ENCODE measurements at places on chromosomes 12 and 14. TPM values are rescaled to one million over a fixed set of nuclear protein-coding genes. Genes with fewer than 3 reads are reported as not detected.

The ANHX gene
- total RNA-seq: not detected

The RILPL1 gene
- total RNA-seq: 13.6 TPM

GRCh38 chr12:68067762-68068376, 78.6 kb downstream of the IFNG-AS1 start:
- no peak overlapping the region for H3K4me3 ChIP-seq
- no peaks in the 10 kb centered on the region for H3K4me1 ChIP-seq
- no peak for DNase-seq
- no peaks in the 10 kb centered on the region for H3K27me3 ChIP-seq
- H3K36me3 ChIP-seq: no peaks in the 10 kb centered on the region

The HCAR1 gene
- total RNA-seq: 0.63 TPM

- peaks cover under 1% of the 10 kb centered on the region for H3K4me1 ChIP-seq
- no peaks in the 10 kb centered on the region for H3K36me3 ChIP-seq
- no peaks in the 10 kb centered on the region for H3K27me3 ChIP-seq
- peak; percentile 32 for DNase-seq
Observed at GRCh38 chr14:53845813-53846693, 110.6 kb downstream of the BMP4 start.

The PTCSC3 gene
- total RNA-seq: not detected

The LYZ gene
- total RNA-seq: 282 TPM

The PACS2 gene
- 41.1 TPM for total RNA-seq

DNA sequence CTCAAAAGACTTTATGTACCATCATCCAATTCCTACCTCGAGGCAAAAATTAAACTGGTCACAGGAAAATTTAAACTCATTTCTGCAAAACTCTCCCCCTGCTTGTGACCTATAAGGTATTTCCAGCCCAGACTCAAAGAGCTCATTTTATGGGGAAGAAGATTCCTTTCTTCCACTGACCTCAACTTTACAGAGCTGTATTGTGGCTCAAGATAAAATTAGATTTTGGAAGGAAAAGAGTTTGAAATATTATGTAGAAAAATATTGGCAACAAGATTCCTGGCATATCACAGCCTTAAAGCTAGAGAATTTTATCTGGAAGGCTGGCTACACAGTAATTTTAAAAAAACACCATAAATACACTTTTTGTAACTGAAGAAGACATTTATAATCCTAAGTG, 91.7 kb downstream of the STXBP6 start:
- no peaks in the 10 kb centered on the region for H3K36me3 ChIP-seq
- no peaks in the 10 kb centered on the region for H3K27me3 ChIP-seq
- peaks cover 28% of the 10 kb centered on the region for H3K4me1 ChIP-seq
- DNase-seq: no peak

DNA sequence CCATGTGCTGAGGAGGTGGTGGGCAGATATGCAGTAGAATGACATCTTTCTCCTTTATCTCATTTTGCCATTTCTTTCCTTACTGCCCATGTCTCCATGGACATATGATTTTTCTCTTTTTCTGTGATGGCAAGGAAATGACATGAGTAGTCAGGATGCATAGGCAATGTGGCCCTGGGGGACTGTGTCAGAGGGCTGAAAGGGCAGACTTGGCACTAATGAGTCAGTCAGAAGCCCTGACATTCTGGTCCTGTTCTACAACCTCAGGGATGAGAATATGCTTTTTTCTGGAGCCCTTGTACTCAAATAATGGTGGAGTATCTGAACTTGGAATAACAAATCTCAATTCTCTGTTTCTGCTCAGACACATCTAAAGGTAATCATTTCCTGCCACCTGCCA, 167.8 kb downstream of the TMEM117 start:
- no peak for DNase-seq
- H3K27me3 ChIP-seq: no peaks in the 10 kb centered on the region
- no peaks in the 10 kb centered on the region for H3K4me1 ChIP-seq
- no peak overlapping the region for H3K4me3 ChIP-seq
- H3K36me3 ChIP-seq: no peaks in the 10 kb centered on the region

The CNTN1 gene
- 4.1 TPM for total RNA-seq

The SAMD4A gene
- 17.9 TPM for total RNA-seq

GRCh38 chr14:60622917-60623257, 26.4 kb downstream of the SIX1 start:
- no peak for DNase-seq
- no peaks in the 10 kb centered on the region for H3K4me1 ChIP-seq
- no peak overlapping the region for H3K4me3 ChIP-seq
- no peaks in the 10 kb centered on the region for H3K27me3 ChIP-seq
- H3K27ac ChIP-seq: no peak overlapping the region

GRCh38 chr12:75269209-75269608, 59.6 kb upstream of the KCNC2 start:
- no peak for DNase-seq
- H3K27ac ChIP-seq: no peak overlapping the region
- H3K36me3 ChIP-seq: no peaks in the 10 kb centered on the region
- H3K4me1 ChIP-seq: no peaks in the 10 kb centered on the region
- no peaks in the 10 kb centered on the region for H3K27me3 ChIP-seq
- no peak overlapping the region for H3K4me3 ChIP-seq

DNA sequence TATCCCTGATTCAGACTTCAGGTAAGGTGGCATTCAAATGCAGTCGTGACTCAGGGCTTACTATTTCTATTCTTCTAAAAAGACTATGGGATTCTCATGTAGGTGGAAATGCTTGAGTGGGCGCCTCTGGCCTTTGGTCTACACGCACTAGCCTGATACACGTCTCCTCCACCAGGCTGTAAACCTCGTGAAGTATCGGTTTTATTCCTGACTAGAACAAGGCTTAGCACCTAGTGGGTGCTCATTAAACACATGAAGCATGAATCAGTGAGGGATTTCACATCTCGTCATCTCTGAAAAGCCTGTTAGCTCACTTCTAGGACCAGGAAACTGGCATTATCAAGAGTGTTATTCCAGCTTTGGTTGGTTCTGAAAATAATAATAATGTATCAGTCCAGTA, 17.7 kb upstream of the HNF1A start:
- no peak for DNase-seq
- peak overlapping the region; percentile 91 for H3K27ac ChIP-seq
- no peak overlapping the region for H3K4me3 ChIP-seq
- no peaks in the 10 kb centered on the region for H3K36me3 ChIP-seq
- no peaks in the 10 kb centered on the region for H3K27me3 ChIP-seq
- peaks cover 26% of the 10 kb centered on the region for H3K4me1 ChIP-seq

DNA sequence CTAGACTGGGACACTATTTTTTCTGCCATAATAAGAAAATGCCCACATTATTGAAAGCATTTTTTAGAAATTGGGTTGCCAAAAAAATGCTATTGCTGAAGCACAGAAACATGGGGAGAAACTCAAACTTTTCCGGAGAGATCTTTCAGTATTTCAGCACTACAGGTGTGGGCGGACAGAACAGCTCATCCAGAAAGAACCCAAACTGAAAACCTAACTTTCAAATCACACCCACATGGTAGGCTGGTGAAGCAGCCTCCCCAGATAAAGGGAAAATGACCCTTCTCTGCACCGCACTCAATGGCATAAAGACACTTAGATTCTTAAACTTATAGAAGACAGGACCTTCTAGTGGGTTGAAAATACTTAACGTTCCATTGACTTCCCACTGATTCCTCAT, 62.3 kb upstream of the TMPO start:
- DNase-seq: no peak
- no peak overlapping the region for H3K27ac ChIP-seq
- no peaks in the 10 kb centered on the region for H3K27me3 ChIP-seq
- peaks cover 6% of the 10 kb centered on the region for H3K4me1 ChIP-seq
- H3K4me3 ChIP-seq: no peak overlapping the region

DNA sequence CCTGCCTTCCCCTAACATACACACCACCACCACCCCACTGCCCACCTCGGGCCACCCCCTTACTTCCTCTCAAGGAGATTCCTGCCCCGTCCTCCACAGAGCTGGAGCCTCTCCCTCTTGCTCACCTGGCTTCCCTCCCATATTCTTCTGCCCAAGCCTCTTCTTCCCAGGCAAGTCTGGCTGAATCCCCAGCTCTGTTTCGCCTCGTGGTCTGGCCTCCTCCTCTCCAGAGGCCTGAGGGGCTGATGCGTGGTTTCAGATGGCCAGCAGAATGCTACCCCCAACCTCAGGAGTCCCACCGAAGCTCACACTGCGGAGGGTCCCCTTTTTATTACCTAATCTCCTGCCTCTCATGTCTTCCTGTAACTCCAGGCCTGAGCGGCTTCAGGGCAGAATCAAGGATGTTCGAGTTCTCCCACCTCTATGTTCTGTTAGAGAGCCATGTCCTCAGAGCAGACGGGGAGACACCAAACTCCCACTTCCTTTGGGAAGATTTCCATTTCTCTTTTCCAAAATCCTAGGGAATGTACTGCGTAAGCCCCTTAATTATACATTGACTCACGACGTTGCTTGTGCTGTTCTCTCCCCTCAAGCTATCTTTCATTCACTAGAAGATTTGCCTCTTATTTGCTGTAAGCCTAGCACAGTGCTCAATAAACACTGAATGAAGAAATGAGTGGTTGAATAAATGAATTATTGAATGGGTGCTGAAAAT, 33.9 kb upstream of the LTBP2 start:
- H3K4me1 ChIP-seq: peaks cover 21% of the 10 kb centered on the region
- H3K27me3 ChIP-seq: no peaks in the 10 kb centered on the region
- no peak overlapping the region for H3K27ac ChIP-seq

DNA sequence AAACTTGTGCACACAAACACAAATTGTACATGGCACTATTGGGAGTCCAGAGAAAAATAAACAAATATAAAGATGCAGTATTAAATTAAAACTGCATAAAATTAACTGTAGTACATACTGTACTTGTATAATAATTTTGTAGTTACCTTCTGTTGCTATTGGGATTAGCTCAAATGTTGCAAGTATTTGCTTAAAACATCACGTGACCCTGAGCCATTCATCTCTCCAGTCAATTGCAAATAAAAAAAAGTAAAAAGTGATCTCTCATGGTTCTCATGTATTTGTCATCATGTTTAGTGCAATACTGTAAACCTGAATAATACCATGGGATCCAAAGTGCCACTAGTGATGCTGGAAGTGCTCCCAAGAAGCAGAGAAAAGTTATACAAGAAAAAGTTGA, 88.1 kb upstream of the NAV3 start:
- no peak overlapping the region for H3K27ac ChIP-seq
- H3K4me1 ChIP-seq: no peaks in the 10 kb centered on the region
- DNase-seq: no peak
- no peak overlapping the region for H3K4me3 ChIP-seq
- no peaks in the 10 kb centered on the region for H3K27me3 ChIP-seq

DNA sequence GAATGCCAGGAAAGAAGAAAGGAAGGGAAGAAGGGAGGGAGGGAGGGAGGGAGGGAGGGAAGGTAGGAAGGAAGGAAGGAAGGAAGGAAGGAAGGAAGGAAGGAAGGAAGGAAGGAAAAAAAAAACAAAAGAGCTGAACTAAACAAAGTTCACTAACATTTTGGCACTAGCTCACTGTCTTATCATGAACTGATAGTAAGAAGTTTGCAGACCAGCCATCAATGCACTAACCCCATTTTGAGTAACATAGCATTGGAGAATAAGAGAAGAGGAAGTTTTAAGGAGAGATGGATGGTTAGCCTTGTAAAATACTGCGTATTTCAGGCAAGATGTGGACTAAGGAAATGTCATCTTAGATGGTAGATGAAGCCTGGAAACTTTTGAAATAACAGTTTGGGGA, 1136.0 kb downstream of the FLRT2 start:
- DNase-seq: no peak
- no peaks in the 10 kb centered on the region for H3K27me3 ChIP-seq
- H3K27ac ChIP-seq: no peak overlapping the region

- DNase-seq: no peak
- H3K27me3 ChIP-seq: no peaks in the 10 kb centered on the region
- H3K27ac ChIP-seq: no peak overlapping the region
- no peaks in the 10 kb centered on the region for H3K4me1 ChIP-seq
Observed at GRCh38 chr12:27201169-27201568, 42.9 kb upstream of the STK38L start.

All from hepatocyte (in vitro differentiated cells).